Bronchial epithelial cell (primary cell): ENCODE measurements at places on chromosomes 2 and 18. TPM values are rescaled to one million over a fixed set of nuclear protein-coding genes. Genes with fewer than 3 reads are reported as not detected.
A peak's percentile ranks its signal among the peaks of the same experiment; 100 is the strongest.

Gene CHST9
- total RNA-seq: 0.26 and 0.38 TPM in 2 replicates

DNA sequence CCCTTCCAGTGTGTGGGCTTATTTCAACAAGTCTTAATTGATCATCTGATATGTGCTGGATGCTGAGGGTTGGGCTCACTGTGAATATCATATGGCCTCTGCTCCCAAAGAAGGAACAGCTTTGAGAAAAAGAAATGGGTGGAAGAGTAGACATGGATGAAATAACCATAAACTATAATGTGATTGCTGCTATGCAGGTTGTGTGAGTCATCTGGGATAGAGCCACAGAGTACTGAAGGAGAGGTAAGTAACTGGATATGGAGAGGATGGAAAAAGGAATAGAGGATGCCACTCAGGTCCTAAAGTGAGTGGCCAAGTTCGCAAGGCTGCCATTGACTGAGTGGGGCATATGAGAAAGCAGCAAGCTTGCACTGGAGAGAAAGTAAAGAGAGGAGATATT, 8.7 kb upstream of the DSG2 start:
- peak; percentile 86 for DNase-seq

DNA sequence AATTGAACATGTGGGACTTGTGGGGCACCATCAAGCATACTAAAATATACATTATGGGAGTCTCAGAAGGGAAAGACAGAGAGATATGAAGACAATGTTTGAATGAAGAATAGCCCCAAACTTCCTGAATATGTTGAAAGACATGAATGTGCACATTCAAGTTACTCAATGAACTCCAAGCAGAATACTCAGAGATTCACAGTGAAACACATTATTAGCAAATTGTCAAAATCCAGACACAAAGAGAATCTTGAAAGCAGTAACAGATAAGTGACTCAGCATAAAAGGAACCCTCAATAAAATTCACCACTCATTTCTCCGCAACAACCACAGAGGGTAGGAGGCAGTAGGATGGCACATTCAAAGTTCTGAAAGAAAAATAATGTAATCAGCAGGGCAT, 8.8 kb downstream of the C2orf92 start:
- DNase-seq: no peak

Gene DPP4
- total RNA-seq: 1.4 and 2.9 TPM in 2 replicates

DNA sequence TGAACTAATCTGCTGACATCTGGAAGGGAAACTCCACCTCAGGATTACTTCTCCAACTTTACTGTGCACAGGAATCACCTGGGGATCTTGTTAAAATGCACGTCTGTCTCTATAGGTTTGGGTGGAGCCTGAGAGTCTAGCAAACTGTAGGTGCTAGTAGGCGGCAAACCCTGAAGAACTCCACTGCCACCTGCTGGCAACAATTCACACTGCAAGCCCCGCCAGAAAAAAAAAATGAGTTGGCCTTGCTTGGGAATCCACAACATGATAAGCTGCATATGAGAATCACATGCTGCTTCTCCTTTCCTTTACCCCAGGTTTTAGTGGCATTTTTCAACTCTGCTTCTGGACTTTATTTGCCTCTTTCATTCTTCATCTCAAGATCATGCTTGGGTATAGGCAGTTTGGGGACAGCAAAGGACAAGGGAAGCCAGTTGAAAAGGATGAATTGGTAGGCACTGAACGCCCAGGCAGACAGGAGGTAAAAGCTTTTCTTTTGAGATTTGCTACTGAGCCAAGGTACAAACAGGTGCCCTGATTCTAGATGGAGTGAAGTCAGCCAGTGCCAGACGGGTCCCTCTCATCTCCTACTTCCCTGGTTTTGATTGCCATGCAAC, 88.8 kb downstream of the VIT start:
- peak; percentile 64 for DNase-seq

DNA sequence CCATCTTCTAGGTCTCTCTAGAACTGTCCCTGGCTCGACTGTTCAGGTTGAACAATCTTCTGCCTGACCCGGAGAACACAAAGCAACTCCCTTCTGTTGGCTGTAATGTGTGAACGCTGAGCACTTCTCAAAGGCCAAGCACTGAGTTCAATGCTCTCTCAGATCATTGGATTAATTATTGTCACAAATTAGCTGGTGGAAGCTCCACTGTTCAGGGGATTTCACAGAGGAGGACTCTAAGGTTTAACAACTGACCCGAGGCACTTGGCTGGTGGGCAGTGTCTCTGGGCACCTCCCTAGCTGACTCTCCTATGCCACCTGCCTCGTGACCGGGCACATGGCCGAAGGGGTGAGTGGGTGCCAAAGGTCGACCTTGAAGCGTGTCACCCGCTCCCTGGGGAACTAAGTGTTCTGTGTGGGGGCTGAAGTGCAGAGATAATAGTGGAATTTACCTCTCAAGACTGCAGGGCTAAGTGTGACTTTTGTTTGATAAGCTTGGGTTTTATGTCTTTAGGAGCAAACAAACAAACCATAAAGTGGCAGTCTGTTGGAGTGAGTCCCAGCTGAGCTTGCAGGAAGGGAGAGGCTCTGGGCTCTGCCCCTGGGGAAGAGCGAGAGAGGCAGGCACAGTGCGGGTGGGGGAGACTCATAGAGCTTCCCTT, 64.8 kb downstream of the BCL2L11 start:
- no peak for DNase-seq

DNA sequence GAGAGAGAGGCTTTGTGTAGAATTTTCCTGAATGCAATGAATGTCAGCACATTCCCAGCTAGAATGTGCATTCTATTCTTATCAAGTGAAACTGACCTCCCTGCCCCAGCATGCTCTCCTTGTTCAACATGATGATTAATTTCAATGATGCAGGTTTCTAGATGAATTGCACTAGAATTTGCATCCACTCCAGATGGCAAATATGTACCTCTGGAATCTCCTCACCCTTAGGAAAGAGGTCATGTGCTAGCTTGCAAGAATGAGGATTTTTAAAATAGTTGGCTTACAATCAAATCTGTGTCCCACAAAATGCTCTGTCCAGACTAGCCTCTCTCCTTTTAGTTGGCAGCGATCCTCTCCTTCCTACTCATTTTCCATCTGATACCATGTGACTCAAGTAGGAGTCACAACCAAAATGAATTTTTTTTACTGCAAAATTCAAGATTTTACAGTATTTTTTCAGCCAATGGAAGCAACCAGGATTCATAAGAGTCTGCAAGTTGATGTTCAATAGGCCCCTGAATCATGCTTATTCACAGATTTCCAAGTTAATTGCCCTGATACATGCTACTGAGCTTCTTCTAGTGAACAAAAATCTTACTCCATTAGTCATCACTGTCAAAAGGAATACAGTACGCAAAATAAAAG, 21.0 kb upstream of the STAT4 start:
- peak; percentile 100 for DNase-seq

Gene COL4A3
- total RNA-seq: under 0.01 and 0.26 TPM in 2 replicates
